NCI-H1105 (cell line): ENCODE measurements at places on chromosomes 2 and 18.

- no peak for DNase-seq
Measured at GRCh38 chr18:42583283-42583731, 532.2 kb downstream of the RIT2 start.

DNA sequence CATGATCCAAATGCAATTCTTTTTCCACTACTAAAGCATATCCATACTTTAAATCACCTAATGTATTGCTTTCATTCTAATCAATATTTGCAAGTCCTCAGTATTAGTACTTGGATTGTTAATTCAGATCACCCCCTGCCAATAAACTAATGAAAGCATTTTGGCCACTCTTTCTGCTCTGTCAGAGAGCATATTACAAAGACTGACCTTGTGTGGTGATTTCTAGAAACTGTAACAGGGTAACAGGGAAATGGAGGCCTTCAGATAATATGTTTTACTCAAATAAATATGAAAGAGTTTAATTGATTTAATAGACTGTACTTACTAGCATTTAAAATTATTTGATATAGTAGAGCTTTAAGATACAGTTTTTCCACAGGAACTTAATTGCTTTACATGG, 453.0 kb downstream of the KCNJ3 start:
- DNase-seq, result no peak

- no peak for DNase-seq
Measured at GRCh38 chr2:32902174-32902573, 44.6 kb upstream of the LTBP1 start.

- DNase-seq, result no peak
Measured at GRCh38 chr2:165007161-165007744, 51.9 kb upstream of the SLC38A11 start.
